ENCODE measurements at places on chromosomes 3 and 15. TPM values are rescaled to one million over a fixed set of nuclear protein-coding genes. Genes with fewer than 3 reads are reported as not detected.

Gene DAZL
- not detected for total RNA-seq

Gene ABI3BP
- 51.2 TPM for total RNA-seq

Gene TMIE
- 0.88 TPM for total RNA-seq

Gene DPH6
- 22.3 TPM for total RNA-seq

Gene TGFBR2
- total RNA-seq: 314 TPM

Gene ZPLD1
- not detected for total RNA-seq

Gene ADAMTSL3
- 4.0 TPM for total RNA-seq

Gene DUOXA2
- total RNA-seq: not detected

Gene MYNN
- total RNA-seq: 19.2 TPM

Gene CLRN1
- total RNA-seq: not detected

Gene MST1R
- total RNA-seq: 0.51 TPM
